ENCODE measurements at places on chromosomes 2 and 18. TPM values are rescaled to one million over a fixed set of nuclear protein-coding genes. Genes with fewer than 3 reads are reported as not detected.

DNA sequence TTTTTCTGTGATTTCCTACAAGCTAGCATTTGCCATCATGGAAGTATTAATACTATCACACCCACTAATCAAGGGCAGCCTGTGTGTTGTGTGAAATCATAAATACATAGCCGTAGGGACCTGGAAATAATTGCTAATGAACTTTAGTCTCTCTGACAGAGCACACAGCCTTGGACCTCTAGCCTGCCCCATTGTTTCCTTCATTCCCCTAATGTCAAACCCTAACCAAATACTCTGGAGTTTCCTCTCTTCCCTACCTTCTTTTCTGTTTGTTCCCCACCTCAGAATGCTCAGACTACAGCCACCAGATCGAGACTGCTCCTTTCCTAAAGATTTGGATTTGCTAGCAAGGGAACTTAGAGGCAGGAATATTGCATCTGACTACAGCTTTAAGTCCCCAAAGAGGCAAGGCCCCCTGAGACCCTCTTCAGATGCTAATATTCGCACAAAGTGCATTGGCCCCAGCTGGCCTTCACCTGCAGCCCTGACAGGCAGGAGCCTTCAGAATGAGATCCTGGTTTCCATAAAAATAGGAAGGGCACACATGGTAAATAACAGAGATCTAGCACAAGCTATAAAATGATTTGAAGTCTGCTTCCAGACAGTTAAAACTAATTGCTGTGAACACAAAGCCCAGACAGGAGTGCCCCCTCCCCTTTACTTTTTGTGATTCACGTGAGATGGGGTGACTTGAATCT is 279.2 kb upstream of the DCC start:
- no peaks in the 10 kb centered on the region for H3K27me3 ChIP-seq
- H3K27ac ChIP-seq = no peak overlapping the region
- DNase-seq = no peak
- no peak overlapping the region for H3K4me3 ChIP-seq
- no peaks in the 10 kb centered on the region for H3K4me1 ChIP-seq
- H3K36me3 ChIP-seq = no peaks in the 10 kb centered on the region

C2orf66 gene
- total RNA-seq = not detected

DNA sequence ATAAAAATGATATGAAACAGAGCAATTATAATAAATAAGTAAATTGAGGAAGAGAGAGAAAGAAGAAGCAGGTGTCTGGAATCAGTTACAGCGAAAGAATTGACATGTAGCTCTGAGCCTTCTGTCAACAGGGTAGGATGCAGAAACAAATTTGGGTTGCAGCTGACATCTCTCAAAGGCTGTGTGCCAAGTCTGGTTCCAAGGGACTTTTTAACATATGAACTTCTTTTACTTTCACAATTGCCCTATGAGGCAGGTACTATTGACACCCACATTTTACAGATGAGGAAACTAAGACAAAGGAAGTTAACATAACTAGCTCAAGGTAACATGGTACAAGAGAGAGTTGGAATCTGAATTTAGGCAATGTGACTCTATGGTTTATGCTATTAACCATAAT is 260.0 kb downstream of the ASXL3 start:
- no peak overlapping the region for H3K27ac ChIP-seq
- no peak for DNase-seq
- no peak overlapping the region for H3K4me3 ChIP-seq
- H3K4me1 ChIP-seq = no peaks in the 10 kb centered on the region
- H3K36me3 ChIP-seq = no peaks in the 10 kb centered on the region

SLC9A4 gene
- not detected for total RNA-seq

INO80B gene
- 21.1 TPM for total RNA-seq

DNA sequence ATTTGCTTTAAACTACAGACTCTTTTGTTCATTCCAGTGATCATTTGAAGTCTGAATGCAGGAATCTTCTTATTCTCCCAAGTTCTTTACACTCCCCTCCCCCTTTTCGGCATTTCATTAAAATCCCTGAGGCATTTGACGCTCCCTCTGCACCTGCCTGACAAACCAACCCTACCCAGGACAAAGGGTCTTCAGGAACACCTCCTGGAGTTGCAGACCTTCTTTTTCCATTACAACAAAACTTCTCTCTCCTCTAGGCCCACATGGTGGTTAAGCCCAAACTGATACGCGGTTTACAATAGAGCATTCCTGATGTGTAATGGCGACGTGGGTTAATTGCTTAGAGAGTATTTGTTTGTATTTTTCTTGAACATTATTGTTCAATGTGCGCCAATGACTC is 367.4 kb downstream of the FBXO15 start:
- H3K27me3 ChIP-seq = no peaks in the 10 kb centered on the region
- DNase-seq = no peak
- H3K4me1 ChIP-seq = no peaks in the 10 kb centered on the region
- no peaks in the 10 kb centered on the region for H3K36me3 ChIP-seq

SLC5A7 gene
- total RNA-seq = 2.9 TPM

REEP1 gene
- 79.5 TPM for total RNA-seq

DNA sequence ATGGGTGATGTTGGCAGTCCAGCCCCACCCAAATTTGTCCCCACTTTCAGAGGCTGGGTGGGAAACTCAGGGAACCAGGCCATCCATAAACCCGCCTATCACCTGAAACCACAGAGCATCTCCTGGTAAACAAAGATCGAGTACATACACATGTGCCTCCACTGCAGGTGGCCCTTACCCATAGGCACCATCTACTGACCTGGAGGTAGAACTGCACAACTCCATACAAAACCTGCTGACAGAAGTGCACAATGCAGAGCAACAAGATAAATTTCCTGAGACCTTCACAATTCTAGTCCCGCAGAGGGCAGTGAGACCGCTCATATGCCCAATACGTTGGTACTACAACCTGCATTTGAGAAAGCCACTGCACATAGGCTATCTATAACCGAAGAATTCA is 856.3 kb downstream of the SUCLG1 start:
- no peaks in the 10 kb centered on the region for H3K27me3 ChIP-seq
- no peak for DNase-seq
- no peak overlapping the region for H3K4me3 ChIP-seq
- H3K27ac ChIP-seq = no peak overlapping the region

DNA sequence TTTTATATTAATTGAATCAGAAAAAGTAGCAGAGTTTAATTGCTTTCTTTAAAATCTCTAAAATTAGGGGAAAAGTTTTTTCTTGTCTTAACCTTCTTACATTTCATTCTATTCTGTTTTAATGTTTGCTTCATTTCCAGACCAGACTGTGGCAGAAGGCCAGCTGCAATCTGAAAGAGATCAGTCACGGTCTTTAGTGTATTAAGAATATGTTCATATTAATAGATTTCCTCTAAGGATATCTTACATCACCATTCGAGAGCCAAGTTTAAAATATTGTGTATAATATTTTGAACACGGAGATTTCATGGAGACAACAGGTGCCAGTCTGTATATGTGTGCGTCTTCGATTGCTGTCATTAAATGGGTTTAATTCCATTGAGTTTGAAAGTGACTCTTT is 230.9 kb upstream of the ZSWIM2 start:
- no peaks in the 10 kb centered on the region for H3K4me1 ChIP-seq
- no peaks in the 10 kb centered on the region for H3K36me3 ChIP-seq
- DNase-seq = no peak
- no peak overlapping the region for H3K27ac ChIP-seq
- H3K27me3 ChIP-seq = no peaks in the 10 kb centered on the region

Measured in sigmoid colon (tissue), 7 donors.